Fibroblast of villous mesenchyme (primary cell): ENCODE measurements at places on chromosomes 2 and 18. TPM values are rescaled to one million over a fixed set of nuclear protein-coding genes. Genes with fewer than 3 reads are reported as not detected.
A peak's percentile ranks its signal among the peaks of the same experiment; 100 is the strongest.

GRCh38 chr2:96842600-96842999, 1.2 kb downstream of the ANKRD23 start:
- no peak for DNase-seq

DNA sequence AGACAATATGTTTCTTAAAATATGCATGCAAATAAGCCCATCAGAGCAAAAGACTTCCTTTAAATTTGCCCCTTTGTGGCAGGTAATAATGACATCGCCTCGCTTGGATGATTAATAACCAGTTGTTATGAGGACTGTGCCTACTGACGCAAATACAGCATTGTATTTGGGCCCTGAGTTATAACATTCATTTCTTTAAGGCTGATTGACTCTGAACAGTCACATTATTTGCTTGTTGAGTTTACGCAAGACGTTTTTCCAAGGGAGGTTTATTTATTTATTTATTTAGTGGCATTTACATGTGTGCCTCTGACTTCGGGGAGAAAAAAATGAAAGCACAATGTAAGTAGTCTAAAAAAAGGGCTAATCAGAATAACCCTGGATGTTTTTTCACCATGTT, 88.3 kb downstream of the SLC8A1 start:
- DNase-seq: peak; percentile 57

GRCh38 chr18:25047983-25048382, 304.0 kb downstream of the ZNF521 start:
- DNase-seq: no peak

GRCh38 chr2:27989149-27989548, 98.6 kb downstream of the BABAM2 start:
- no peak for DNase-seq

GRCh38 chr2:105827351-105828096, 82.8 kb downstream of the NCK2 start:
- no peak for DNase-seq

DNA sequence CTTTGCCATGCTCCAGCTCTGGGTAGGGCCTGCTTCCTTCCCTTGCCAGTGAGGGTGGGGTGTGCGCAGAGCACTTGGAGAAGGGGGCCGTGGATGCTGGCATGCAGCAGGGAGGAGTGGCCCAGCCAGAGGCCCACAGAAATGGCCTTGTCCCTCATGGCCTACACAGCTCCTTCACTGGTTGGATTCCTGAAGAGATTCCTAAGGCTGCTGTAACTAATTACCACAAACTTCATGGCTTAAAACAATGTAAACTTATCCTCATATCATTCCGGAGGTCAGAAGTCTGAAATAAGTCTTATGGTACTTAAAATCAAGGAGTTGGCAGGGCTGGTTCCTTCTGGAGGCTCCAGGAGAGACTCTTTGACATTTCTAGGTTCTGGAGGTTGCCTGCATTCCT, 195.2 kb downstream of the GLI2 start:
- no peak for DNase-seq

DNA sequence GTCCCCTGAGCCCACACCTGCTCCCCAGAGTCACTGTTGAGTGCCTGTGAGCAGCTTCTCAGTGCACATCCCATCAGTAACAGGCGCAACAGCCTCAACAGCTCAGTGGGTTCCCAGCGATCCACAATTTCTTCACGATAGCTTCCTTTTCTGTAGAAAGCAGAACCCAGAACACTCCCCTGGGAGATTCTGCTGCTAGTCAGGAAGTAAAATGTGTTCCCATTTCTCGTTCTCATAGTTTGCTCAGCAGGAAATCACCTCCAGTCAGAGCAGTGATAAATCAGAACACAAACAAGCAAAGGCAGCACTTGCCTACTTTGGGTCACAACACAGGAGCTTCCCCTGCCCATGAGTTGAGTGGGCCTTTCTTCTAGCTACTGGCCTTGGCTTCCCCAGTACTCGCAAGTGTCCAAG, 48.9 kb upstream of the ATG16L1 start:
- no peak for DNase-seq

- DNase-seq: no peak
Measured at GRCh38 chr2:164644036-164644700, 22.9 kb upstream of the GRB14 start.

GRCh38 chr2:25042321-25043240, 705 bp downstream of the EFR3B start:
- peak; percentile 21 for DNase-seq

DNA sequence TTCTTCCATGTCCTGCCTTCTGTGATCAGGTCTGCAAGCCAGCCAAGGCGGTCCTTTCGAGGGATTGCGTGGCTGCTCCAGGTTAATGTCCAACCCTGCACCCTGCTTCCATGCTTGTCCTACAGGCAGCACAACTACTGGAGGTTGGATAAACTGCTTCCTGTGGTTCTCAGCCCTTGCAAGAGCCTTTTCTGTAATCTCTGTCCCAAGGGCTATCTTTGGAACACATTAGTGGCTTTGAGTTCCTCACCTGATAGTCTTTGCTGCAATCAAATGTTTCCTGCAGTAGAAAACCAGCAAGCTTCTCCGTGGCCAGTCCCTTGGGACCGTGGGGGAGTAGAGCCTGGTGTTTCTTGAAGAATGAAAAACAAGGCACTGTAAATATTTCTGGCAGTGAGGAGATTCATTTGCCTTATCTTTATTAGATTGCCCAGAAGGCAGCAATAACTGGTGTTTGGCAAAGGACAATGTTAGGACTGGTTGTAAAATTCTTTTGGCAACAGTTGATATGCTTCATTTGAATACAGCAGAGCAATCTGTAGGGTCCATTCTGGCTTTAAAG, 214.4 kb downstream of the FHOD3 start:
- DNase-seq: peak; percentile 44

GRCh38 chr2:33730193-33730592, 131.1 kb upstream of the FAM98A start:
- no peak for DNase-seq

DNA sequence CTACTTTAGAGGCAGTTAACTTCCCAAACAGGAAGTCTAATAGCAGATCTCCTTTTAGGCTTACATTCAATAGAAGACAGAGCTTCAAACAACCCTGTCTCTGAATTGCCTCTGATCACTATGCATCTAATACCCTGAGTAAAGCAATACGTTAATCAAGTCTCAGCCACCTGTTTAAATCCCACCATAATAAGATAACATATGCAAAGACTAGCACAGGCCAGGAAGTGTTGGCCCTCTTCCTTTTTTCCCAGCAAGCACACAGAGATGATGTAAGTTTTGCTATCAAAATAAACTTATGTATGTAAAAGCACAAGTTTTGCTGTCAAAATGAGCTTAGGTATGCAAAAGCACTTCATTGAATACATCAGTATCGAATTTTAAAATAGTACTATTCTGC, 385.5 kb downstream of the RND3 start:
- DNase-seq: no peak

GRCh38 chr2:88735853-88736252, 44.4 kb downstream of the RPIA start:
- no peak for DNase-seq

DNA sequence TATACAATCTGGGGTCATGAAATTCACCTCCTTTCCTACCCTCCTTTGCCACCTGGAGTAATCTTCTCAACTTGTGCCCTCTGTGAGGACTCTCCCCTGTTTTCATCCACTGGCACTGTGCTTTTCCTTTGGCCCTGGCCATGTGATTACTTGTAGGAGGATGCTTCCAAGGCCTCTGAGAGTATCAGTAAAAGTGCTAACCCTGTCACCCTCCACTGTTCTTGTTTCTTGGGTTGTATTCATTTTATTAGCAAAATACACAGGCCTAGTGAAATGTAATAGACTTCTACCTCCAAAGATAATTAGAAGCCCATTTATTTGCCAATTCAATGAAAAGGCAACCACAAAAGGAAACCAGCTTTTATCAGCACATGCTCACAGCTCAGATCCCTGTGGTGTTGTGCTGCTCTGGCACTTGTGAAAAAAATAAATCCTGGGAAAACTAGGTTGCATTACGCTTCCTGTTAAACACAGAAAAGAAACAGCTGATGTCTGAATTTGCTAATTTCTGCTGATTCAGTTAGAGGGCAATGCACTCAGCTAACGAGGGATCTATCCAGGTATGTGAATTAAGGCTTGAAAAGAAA, 357.5 kb upstream of the ETAA1 start:
- peak; percentile 40 for DNase-seq

- DNase-seq: no peak
Measured at GRCh38 chr2:11102956-11103860, 52.1 kb upstream of the SLC66A3 start.

- no peak for DNase-seq
Measured at GRCh38 chr18:5444269-5444668, 99.5 kb downstream of the EPB41L3 start.

DNA sequence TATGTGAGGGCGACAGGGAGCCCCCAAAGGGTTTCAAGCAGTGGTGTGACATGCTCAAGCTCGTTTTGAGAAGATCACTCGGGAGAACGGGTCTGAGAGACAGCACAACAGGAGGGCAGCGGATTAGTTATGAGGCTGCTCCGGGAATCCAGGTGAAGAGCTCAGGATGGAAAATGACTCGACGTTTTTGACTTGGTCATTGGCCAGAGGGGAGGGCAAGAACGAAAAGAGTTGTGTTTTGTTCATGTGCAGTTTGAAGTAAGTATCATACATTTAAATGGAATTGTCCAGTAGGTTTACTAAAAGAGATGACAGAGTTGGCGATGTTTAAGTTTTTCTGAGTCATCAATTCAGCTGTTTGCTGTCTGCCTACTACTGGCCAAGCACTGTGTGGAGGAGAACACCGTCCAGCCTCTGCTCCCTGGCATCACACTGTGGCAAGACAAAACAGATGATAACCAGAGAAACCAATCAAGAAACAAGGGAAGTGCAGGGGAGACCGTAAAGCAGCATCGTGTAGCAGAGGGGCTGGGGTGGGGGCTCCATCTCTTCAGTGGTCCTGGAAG, 25.3 kb upstream of the ANXA4 start:
- DNase-seq: no peak

GRCh38 chr2:187857826-187858225, 303.6 kb upstream of the TFPI start:
- no peak for DNase-seq

- DNase-seq: peak; percentile 97
Measured at GRCh38 chr2:9565436-9566153, 10.0 kb upstream of the ADAM17 start.

DNA sequence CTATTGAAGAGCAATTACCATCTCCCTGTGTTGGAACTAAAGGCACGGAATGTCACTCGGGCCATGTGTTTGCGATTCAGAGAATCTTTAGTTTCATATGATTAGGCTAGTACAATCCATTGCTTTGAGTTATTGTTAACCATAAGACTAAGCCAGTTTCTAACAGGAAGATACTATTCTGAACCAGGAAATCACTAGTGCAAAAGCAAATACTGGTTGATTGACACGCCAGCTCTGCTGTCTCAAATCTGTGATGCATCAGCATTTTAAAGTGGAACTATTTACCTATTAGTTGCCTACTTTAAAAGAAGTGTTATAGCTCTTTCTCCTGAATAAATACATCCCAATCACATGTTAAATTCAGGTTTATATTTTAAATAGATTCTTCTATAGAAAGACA, 61.9 kb downstream of the AFTPH start:
- no peak for DNase-seq

RGPD3 gene
- total RNA-seq: 0.32 and 0.43 TPM in 2 replicates

SLC16A14 gene
- 1.3 and 3.5 TPM in 2 replicates for total RNA-seq

AGFG1 gene
- 30.0 and 56.1 TPM in 2 replicates for total RNA-seq

MOCOS gene
- 3.0 and 7.1 TPM in 2 replicates for total RNA-seq

UPP2 gene
- not detected in 2 replicates for total RNA-seq

IL1RL1 gene
- total RNA-seq: 0.32 and 1.3 TPM in 2 replicates

LYPD1 gene
- total RNA-seq: 16.0 and 34.5 TPM in 2 replicates

SERPINB10 gene
- not detected in 2 replicates for total RNA-seq
